ENCODE measurements at places on chromosomes 13 and 19.

DNA sequence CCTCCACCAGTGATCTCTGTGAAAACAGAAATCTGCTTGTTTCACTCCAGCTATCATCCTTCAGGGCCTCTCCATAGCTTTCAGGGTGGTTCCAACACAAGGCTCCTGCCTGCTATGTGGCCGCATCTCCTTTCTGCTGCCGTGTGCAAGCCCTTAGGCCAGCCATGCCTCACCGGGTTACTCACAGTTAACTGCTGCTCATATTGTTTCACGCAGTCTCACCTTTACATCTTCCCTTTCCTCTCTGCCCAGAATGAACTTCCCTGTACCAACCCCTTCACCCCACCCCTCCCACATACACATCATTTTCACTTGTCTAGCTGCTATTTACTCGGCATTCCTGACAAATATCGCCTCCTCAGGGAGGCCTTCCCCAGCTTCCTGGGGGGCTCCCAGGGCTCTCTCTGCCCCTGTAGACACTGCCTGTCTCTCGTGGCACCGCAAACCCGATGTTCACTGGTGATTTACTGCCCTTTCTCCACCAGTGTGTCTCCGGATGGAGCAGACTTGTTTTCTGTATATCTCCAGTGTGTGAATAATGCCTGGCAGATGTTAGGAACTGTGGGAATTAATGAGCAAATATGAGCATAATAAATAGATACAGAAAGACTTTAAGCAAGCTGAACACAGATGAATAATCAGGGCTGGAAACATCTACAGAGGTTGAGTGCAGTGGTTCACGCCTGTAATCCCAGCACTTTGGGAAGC is 39.3 kb upstream of the GPR183 start:
- DNase-seq: no peak

GRCh38 chr13:97283888-97284287 is 61.8 kb downstream of the MBNL2 start:
- DNase-seq: no peak

DNA sequence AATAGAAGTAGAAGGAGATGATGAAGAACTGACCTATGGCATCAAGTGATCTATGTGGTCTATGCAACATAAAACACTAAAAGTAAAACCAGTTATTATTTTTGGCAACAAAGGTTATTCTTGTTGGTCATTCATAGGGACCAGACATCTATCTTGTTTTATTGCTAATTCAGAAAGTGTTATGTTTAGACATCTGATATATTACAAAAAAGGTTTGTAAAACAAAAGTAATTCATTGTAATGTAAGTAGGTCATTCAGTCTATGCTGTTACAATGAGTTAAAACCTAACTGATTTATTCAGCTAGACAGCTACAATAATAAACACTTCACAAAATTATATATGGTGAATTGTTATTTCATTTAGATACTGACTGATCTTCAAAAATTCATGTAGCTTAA is 461.9 kb downstream of the PCDH17 start:
- no peak for DNase-seq

DNA sequence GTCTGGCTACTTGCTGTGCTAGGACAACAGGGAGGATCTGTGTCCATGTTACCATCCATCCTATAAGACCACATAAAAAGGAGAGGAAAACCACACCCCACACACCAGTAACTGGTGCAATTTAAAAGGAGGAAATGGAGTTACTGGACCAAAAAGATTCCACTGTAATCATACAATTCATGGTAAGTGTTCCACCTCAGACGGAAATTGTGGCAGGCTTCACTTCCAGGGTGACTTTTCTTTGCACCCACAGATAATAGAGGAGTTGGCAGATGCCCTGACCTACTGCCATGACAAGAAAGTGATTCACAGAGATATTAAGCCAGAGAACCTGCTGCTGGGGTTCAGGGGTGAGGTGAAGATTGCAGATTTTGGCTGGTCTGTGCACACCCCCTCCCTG is 2.4 kb downstream of the AURKC start:
- no peak for DNase-seq

DNA sequence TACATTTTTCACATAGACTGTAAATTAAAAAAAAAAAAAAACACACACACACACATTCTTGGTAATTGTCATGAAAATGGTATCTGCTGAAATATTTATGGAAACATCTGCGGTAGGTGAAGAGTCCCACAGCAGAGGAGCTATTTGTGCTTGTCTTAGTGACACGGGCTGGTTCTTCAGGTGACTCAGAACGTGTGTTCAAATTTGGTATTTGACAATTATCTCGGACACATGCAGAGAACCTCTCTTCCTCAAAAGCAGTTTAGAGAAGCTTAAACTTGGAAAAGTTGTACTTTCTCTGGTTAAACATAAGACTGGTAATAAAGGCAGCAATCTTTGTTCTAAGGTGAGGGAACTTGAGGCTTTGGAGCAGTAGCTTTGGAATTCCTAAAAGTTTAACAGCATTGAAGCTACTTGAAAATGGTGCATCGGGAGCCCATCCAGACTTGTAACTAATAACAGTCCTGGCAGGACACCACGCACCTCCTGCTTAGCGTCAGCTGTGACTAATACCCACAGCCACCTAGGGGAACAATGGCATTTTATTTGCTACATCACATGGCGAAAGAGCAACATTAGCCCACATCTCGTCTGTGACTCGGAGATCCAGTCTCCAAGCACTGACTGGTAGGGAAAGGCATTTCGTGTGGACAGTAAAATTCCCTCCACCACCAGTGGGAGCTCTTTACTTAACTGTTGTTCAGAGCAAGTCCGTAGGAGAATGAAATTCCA is 1505.1 kb upstream of the SLC10A2 start:
- DNase-seq: peak; percentile 45

DNA sequence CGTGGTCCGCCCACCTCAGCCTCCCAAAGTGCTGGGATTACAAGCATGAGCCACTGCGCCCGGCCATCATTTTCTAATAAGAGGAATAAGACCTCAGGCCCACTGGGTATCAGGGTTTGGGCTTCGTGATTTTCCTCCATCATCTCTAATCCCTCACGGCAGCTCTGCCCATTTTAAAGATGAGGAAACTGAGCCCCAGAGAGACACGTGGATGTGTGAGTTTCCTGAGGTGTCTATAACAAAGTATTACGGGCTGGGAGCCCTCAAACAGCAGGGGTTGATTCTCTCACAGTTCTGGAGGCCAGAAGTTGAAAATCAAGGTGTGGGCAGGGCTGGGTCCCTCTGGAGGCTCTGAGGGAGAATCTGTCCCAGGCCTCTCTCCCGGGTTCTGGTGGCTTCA is 33.7 kb downstream of the MYO9B start:
- no peak for DNase-seq

DNA sequence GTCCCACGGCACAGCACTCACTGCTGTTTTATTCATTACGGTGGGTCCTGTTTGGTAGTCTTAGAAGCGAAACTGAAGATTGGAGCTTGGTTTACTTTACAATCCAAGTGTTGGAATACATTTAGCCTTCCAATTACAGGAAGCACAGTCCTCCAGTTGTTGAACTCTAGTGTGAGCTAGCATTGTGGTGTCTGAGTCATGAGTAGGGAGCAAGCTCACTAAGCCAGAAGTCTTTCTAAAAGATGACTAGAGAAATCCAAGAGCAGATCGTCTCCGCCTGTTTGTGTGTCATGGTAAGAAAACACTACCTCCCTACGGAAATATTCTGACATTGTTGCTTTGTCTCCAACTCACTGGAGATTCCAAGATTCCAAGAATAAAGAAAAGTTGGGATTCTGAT is 10.1 kb upstream of the SHISA2 start:
- DNase-seq: no peak

- no peak for DNase-seq
These were observed 130.2 kb downstream of the MIPEP start for GRCh38 chr13:23758798-23759527.

DNA sequence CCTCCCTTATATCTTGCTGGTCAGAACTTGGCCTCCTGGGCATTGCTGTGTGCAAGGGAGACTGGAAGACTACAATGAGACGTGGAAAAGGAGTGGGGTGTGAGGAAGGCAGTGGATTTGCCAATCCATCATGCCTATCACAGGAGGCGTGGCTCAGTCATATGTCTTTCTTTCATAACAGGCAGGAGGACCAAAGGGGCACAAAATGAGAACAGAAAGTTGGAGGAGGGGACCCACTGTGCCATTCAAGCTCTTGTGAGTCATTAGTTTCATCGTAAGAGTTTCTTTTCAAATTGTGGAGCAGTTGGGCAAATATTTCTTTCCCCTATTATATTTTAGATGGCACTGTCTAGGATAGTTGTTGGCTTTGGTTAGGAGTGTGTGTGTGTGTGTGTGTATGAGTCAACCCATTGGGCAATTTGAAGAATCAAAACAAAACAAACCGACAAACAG is 471.5 kb downstream of the TSHZ3 start:
- no peak for DNase-seq

GRCh38 chr13:77494226-77494625 is 41.3 kb upstream of the SCEL start:
- no peak for DNase-seq

DNA sequence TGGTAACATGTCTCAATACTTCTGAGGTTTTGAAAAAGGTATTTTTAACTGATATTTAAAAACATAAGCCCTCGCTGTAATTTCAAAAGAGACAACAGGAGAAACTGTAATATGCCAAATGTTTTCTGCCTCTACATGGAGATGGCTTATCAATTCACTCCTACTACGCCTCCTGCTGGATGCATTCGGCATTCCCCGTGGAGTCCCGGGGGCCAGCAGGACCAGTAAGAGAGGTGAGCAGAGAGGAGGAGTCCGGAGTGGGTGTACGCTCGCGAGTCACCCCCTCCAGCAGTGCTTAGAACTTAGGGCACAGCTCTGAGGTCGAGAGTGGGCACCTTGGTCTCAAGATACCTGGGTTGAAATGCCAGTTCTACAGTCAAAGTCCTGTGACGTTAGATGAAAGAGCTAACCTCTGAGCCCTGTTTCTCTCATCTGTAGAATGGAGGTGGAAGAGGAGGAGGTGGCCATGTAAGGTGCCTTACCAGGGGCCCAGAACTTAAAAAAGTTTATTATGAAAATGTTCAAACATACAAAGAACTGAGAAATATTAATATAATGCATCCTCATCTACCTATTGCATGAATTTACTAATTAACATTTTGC is 110.2 kb downstream of the STK24 start:
- DNase-seq: peak; percentile 79

DNA sequence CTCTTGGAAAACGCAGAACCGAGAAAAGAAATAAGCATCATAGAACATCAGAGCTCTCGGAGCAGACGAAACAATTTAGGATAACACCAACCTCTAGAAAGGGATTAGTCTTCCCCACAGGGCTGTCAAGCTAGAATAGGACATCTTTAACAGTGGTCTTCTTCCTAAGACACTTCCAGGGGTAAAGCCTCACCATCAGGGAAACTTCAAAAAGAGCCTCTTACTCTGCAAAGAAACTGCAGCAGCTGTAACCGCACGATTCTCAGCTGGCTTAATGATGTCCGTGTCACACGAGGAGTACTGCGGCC is 642 bp downstream of the ZNF571 start:
- DNase-seq: no peak

DNA sequence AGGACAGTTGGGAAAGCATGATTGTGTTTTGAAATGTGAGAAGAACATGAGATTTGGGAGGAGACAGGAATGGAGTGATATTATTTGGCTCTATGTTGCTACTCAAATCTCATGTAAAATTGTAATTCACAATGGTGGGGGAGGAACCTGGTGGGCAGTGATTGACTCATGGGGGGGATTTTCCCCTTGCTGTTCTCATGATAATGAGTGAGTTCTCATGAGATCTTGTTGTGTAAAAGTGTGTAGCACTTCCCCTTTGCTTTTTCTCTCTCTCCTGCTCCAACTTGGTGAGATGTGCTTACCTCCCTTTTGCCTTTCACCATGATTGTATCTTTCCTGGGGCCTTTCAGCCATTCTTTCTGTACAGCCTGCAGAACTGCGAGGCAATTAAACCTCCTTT is 1261.0 kb upstream of the ATXN8OS start:
- DNase-seq: no peak

DNA sequence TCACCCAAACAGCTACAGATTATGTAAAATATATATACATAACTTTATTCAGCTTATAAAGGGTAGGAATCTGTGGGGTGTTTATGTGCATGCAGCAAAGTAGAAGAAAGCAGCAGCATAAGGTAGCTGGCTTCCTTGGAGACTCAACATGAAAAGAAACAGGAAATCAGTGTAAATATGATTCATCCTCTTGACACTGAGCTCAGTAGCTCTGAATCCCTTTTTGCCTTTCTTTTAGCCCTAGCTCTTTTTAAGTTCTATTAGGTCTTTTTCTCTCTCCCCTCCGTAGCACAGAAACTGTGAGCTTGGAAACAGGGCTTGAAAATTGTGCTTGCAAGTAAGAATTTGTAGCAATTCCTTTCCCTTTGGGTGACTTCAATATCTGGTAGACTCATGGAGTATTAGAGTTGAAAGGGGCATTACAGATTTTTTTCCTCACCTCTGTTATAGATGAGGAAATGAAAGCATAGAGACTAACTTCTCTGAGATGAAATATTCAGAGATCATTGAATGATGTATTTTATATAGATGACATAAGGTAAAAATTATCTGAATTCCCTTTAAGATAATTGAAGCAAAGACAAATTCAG is 314.4 kb downstream of the PCDH9 start:
- DNase-seq: no peak

Measured in iPS-NIHi11 (cell line).